ENCODE measurements at places on chromosomes 12 and 14.

DNA sequence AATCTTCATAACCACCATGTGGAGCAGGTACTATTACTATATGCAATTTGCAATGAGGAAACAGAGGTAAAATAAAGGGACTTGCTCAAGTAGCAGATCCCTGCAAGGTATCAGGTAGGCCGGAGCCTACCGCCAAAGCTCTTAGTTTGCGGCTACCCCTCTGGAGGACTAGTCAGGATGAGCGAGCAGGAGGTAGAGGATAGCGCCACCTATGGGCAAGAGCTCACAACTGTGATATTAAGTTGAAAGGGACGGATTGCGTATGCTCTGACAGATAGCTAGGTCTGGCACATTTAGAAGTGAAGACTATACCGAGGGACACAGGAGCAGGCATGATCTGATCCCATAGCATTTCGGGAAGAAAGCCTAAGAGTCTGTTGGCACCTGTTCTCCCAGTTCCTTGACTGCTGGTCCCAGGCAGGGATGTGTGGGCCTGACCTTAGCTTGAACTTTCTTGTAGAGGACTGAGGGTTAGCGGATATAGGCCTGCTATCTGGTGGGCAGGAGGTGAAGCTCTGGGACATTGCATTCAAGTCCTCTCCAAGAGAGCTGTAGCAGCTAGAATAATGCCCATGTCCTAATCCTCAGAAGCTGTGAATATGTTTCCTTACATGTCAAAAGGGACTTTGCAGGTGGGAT is 48.0 kb downstream of the SLC17A8 start:
- DNase-seq, result no peak

DNA sequence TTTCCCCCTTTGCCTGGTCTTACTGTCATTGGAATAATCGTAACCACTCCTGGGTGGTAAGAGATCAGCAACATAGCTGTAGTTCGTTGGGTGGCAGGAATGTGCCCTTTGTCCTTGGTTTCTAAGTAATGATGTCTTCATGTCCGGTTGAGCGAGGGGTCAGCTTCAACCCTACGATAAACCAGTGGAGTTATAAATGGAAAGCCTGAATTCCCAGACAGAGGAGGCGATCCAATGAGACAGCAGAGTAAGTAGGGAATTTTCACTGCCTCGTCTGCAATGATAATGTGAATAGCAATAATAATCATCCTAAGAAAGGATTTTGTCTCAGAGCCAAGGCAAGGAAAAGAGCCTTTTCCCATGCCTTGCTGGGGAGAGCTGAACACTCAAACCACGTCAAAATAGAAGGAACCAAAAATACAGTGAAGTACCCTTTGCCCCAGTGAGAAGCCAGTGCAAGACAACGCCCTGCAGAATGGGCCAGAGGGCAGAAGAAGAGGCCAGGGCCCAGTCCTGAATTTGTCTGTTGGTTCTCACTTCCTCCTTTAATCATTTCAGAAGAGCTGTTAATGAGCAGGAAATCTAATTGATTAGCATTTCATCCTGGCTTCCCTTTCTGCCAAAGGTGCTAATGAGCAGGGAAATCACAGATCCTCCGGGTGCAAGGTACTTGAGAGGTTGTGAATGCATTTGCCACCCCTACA is 330.7 kb downstream of the CACNA1C start:
- no peak for DNase-seq

- no peak for DNase-seq
Measured at GRCh38 chr12:31317471-31318395, 8.2 kb downstream of the SINHCAF start.

DNA sequence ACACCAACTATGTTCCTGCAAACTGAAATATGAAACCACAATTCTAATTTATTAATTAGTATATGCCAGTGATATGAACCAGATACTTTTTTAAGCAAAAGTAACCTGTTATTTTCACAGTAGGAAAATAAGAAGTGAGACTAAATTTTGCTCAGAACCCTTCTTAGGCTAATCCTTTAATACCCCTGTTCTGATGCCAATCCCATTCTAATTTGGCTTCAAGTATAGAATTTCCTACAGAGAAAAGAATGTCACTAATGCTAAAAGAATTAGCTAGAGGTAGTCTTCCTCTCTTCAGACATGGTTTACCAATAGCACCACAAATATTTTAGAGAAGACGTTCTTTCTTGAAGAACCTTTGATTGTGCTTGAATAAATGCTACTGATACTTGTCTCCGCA is 758.4 kb downstream of the FLRT2 start:
- no peak for DNase-seq

DNA sequence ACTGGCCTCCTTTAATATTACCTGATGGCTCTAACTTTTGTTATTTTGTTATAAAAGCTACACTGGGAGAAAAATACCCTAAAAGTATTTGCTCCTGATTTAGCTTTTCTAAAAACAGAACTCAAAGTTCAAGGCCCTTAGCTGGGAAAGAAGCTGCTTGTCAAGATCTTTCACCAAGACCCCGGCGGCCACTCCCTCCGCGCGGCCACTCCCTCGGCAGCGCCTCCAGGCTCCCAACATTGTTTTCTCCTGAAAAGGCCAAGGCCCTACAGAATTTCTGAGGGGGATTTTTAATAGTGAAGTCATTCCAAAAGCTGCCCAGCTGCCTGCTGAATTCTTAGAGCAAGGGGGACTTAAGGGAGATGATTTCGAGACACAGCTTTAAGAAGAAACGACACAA is 96.4 kb downstream of the NTN4 start:
- DNase-seq, result no peak

GRCh38 chr12:62635649-62636048 is 169.0 kb downstream of the MON2 start:
- DNase-seq, result no peak

DNA sequence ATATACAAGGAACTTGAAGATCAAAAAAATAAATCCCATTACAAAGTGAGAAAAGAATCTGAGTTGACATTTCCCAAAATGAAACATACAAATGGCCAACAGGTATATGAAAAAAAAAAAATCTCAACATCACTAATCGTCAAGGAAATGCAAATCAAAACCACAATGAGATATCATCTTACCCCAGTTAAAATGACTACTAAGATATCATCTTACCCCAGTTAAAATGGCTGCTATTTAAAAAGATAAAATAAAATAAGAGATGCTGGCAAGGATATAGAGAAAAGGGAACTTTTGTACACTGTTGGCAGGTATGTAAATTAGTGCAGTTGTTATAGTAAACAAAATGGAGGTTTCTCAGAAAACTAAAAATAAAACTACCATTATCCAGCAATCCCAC is 44.4 kb downstream of the PLEKHG7 start:
- no peak for DNase-seq

- DNase-seq, result no peak
Measured at GRCh38 chr14:53148671-53149070, 4.5 kb downstream of the DDHD1 start.

GRCh38 chr12:79266343-79267144 is 402.0 kb downstream of the SYT1 start:
- no peak for DNase-seq

DNA sequence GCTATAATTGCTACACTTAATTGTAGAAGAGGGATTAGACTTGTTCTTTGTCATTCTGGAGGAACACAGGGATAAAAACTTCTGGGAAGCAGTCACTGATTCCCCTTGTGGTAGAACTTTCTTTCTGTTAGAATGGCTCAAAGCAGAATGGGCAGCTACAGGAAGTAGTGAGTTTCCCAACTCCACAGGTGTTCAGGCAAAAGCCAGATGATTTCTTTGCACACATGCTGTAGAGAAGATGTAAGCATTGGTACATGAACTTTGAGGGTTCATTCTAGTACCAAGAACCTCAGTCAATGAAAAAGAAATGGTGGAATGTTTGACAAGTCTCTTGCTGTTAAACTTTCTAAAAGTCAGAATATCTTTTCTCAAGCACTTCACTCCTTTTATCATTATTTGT is 4.3 kb downstream of the NDUFA9 start:
- no peak for DNase-seq

DNA sequence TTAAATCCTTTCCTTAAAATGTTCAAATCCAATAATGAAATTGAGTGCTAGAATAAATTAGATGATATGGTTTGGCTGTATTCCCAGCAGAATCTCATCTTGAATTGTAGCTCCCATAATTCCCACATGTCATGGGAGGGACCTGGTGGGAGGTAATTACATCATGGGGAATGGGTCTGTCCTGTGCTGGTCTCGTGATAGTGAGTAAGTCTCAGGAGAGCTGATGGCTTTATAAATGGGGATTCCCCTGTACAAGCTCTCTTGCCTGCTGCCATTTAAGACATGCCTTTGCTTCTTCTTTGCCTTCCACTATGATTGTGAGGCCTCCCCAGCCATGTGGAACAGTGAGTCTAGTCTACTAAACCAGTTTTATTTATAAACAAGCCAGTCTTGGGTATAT is 508.5 kb downstream of the ETNK1 start:
- DNase-seq, result no peak

GRCh38 chr12:53744751-53745150 is 7.0 kb downstream of the CISTR start:
- DNase-seq, result no peak

- no peak for DNase-seq
Measured at GRCh38 chr12:122961531-122962329, 4.5 kb downstream of the ABCB9 start.

GRCh38 chr12:57554897-57555296 is 5.1 kb downstream of the KIF5A start:
- no peak for DNase-seq

DNA sequence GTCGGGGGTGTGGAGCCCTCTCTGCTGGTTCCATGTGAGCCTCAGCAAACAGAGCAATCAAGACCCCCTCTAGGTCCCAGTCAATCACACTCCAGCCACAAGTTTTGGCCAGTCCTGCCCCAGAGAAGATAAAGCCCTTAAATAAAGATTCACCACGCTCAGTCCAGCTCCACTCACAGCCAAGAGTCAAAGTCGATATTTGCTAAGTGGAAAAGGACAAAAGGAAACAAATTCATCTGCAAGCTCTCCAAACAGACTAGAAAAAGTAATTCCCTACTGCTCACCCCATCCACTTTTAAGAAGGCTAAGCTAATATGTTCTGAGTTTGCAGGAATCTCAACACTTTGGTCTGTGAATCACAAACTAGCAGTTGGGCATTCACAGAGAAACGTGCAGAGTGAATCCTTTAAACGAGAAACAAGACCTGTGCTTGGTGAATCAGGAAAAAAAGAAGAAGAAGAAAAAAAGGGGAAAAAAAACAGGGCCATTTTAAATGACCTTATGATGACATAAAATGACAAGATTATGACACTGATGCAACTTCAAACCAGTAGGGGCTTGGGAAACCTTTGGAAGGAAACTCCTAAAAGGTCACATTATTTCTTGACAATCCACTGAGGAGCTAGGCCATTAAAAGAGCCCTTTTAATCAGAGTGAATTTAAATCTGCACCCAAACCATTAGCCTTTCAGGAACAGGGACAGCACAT is 41.8 kb upstream of the FOXN3 start:
- no peak for DNase-seq

- DNase-seq, result no peak
Measured at GRCh38 chr12:78490861-78491260, 373.7 kb upstream of the SYT1 start.

DNA sequence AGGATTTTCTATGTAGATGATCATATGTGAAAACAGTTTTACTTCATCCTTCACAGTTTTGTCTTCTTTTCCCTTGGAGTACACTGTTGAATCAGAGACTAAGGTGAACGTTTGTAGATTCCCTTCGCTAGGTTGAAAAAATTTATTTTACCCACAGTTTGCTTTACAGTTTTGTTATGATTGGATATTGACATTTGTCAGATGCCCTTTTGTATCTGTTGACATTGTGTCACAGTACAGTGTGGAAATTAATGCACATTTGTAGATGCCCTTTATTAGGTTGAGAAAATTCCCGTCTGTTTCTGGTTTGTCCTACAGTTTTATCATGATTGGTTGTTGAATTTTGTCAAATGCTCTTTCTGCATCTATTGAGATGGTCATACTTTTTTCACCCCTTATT is 13.3 kb downstream of the G2E3 start:
- DNase-seq, result no peak

DNA sequence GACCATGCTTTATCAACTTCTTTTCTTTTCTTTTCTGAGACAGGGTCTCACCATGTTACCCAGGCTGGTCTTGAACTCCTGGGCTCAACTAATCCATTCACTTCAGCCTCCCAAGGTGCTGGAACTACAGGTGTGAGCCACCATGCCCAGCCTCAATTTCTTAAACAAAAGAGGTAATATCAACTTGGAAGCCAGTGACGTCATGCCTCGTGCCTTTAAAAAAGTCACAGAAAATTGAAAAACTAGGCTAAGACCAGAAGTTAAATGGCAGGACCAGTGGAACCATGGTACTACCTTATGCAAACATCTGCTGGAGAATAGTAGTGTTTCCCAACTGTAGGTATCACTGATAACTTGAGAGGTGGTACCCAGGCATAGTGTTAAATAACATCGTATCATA is 103.3 kb downstream of the KSR2 start:
- DNase-seq, result no peak

- DNase-seq, result no peak
Measured at GRCh38 chr14:61578745-61579144, 116.6 kb upstream of the HIF1A start.

DNA sequence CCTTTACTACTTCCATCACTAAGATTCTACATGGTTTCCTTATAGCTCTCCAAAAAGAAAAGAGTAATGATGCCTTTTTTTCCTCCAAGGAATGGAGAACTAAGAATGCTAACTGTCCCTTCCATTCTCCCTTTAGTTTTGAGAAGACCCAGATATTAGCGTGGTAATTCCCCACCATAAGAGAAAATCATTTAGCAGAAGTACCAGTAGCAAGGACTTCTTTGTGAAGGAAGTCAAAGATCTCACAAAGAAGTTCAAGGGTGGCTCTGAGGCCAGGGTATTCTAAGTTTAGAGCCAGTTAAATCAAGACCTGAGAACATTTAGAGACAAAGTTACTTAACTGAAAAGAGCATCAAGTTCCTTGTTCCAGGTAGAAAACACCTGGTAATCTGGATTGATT is 7.3 kb downstream of the USP15 start:
- no peak for DNase-seq

GRCh38 chr12:11849757-11850504 is 200.5 kb downstream of the ETV6 start:
- DNase-seq, result no peak
